M059J (cell line): ENCODE measurements at places on chromosomes 1 and 21.

DNA sequence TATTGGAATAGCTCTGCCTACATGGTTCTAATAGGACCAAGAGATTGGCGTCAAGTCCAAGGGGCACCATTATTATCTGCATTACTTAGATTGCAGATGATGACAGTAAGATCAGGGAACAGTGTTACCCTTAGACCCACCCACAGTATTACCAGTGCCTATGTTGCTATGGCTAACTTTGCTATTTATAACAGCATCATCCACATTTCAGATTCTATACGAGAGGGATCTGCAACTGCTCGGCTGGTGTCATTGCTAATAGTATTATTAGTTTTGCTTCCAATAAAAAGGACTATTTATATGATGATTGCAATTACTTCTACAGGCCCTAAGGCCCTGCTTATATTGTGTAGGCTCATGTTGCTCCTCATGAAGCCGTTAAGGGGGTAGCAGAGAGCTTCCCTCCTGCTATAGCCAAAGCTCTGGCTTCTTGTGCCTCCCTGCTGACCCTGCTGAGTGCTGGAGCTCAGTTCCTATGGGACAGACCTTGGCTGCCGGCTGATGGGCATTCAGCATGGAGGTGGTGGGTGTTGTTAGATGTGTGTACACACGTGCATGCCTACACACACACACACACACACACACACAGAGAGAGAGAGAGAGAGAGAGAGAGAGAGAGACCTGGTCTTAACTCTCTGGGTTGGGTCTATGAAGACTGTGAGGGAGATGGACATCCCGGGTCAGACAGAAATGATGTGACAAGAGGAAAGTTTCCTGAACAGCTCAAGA lies 1.3 kb downstream of the BCAN start:
- no peak for DNase-seq

- DNase-seq, result peak; percentile 31
Measured at GRCh38 chr1:10833630-10834557, 37.4 kb upstream of the CASZ1 start.

DNA sequence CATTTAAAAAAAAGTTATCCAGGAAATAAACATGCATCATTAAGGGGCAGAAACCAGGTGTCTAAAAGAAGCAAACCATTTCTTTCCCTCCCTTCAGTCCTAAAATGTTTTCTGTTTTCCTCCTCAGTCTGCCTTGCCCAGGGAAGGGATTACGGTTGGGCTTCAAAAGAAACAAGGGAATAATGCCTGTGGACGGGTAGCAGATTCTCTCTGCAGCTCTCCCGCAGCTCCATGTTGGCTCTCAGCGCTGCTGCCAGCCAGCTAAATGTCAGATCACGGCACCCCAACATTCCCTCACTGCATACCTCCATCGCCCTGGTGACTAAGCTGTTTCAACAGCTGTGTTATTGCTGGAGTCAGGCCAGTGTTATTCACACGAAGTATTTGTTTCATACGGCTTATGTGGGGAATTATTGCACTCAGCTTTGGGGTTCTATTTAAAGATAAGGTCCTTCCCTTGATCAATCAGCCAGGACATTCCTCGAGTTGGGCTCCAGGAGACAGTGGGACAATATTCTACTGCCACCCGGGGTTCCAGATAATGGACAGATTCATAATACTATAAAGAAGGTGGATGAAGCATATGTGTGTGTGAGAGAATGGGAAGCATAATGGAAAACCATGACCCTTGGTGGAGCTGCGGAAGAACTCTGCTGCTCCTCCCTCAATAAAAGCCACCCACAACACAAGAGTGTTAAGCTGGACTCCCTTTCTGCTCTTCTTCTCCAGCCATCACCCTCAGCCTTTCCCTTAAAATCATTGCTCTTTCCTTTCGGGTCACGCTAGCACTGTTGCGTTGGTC lies 58.2 kb downstream of the WLS start:
- DNase-seq, result peak; percentile 98

DNA sequence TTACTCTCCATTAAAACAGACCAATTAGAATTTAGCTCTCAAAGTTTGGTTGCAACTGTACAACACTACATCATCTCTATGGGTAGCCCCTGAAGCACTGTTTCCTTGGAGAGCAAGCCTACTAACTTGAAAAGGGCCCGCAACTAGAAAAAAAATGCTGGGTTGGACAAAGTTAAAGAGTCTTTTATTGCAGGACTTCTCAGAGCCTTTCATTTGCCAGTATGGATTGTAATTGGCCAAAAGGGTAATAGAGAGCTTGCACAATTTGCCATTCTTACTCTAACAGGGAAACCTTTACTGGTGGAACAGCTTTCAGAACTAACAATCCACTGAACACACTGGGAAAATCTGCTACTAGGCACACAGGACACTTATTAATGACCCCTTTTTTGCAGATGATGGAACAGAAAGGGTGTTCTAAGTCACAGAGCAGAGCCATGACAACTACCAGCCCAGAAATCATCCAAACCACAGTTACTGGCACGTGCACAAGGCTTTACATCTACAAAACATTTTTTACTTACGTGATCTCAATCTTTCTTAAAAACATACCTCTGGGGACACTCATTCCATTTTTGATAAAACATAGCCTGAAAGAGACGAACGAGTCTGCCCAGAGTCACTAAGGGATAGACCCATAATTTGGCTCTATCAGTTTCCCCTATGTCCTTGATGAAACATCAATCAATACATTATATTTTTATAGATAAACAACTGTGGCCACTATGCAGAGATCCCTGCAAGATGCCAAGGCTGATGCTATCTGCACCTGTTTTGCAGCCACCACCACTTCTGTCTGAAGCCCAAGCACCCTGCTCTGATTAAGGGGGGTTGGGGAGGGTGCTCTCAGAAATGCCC lies 176.3 kb upstream of the EDN2 start:
- no peak for DNase-seq

GRCh38 chr1:50516056-50516455 lies 92.8 kb upstream of the DMRTA2 start:
- no peak for DNase-seq

GRCh38 chr1:246295340-246295739 lies 211.7 kb downstream of the SMYD3 start:
- no peak for DNase-seq

DNA sequence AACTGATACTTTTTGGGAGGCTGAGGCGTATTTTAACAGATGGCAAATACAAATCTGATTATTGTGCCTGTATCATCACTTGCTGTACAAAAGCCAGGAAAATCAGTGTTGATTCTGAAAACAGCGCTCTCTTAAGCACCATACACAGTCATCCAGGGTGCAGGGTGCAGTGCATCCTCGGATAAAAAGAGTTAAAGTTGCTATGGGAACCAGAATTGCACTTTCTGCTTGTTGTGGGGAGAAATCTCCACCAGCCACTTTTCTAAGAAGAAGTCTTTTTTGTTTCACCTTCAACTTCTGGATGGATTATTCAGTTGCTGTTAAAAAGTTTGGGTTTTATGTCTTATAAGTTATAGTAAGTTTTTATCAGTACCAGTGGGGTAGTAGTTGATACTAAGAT lies 3.8 kb downstream of the LAMC1 start:
- peak; percentile 62 for DNase-seq

DNA sequence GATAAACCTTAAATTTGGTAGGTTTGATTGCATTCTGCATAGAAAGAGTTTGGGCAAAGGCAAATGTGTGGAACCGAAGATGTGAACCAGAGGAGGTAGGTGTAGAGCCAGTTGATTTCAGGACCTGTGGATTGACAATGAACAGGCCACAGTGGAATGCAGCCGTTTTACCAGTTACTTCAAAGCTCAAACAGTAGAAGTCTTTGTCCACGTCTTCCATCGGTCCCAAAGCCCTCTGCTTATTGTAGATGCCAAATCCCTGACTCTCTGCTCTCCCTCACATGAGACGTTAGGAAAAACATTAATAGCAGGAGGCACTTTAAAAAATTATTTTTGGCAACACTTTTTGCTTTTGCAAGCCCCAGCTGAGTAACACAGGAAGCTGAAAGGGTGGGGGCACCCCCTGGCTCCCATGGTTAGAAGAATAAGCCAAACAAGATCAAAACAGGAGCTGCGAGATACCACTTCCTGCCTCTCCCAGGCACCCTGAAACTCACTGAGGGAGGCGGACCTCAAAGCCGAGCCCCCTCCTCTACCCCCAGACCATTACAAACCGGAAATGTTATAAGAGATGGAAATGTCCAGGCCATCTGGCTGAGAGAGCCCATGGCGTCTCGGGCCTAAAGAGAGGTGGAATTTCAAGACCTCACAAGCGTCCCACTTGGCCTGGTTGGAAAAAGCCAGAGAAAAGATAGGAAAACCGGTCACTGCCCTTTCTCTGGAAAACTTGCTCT lies 13.5 kb downstream of the TRAF3IP3 start:
- peak; percentile 91 for DNase-seq

GRCh38 chr1:208332774-208333126 lies 88.6 kb upstream of the PLXNA2 start:
- DNase-seq, result no peak

- peak; percentile 47 for DNase-seq
Measured at GRCh38 chr1:96360036-96360795, 361.4 kb upstream of the PTBP2 start.
